ENCODE measurements at places on chromosomes 13 and 19.

DNA sequence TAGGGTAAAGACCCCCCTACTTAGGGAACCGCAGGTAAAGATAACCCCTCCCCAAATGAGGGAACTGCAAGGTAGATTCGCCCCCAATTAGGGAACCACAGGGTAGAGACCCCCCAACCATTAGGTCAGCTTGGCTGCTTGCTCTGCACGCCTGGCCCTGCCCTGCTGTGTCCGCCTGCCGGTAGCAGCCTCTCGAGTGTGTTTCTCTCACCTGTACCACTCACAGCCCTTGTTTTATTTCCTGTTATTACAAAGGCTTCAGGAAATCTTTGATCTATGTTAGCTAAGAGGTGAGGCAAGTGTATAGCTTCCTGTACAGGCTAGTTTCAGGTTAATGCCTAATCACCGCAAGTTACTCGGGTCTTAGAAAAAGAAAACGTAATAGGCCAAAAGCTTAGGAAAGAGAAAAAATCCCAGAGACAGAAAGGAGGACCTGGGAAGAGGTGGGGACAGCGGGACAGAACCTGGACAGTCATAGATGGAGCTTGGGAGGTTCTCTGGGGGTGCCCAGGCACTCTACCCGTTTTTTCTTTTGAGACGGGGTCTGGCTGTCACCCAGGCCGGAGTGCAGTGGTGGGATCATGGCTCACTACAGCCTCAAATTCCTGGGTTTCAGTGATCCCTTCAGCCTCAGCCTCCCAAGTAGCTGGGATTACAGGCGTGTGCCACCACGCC lies 23.1 kb upstream of the EIF3G start:
- no peak for DNase-seq

DNA sequence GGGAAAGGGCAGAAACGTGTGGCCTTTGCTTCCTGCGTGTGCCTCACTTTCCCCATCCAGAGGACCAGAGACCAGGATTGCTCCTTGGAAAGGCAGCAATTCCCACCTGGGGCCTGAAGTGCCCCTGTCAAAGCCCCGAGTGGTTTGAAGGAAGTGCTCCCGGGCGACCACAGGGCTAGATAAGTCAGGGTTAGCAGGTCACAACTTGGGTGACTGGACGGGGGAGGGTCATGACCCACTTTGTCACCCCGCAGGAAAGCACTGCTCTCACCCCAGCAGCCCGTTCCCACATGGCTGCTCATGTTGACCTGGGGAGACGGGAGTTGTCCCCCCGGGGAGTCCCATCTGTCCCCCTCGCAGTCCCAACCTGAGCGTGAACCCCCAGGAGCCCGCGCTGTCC lies 459 bp downstream of the PRAM1 start:
- no peak for DNase-seq

- DNase-seq, result no peak
Measured at GRCh38 chr13:20160306-20161274, at the start of gene GJA3. Gene GJA3, minus strand, starts transcription at chr13:20161052. Its CDS starts 17,764 bp downstream, at chr13:20143288.

GRCh38 chr13:110716247-110716515 lies 2.7 kb downstream of the ING1 start:
- DNase-seq, result no peak

DNA sequence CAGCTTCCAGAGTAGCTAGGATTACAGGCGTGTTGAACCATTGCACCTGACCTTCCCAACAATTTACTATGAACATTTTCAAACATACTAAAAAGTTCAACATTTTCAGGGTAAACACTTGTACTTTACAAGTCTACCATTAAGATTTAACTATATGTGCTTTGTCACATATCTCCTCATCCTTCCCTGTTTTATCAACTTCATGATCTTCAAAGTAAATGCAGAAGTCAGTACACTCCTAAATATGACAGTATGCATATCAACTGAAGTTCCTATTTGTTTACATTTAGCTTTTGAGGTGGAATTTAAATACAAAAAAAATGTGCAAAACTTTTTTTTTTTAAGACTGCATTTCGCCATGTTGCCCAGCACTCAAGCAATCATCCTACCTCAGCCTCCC lies 18.5 kb downstream of the LNX2 start:
- no peak for DNase-seq

DNA sequence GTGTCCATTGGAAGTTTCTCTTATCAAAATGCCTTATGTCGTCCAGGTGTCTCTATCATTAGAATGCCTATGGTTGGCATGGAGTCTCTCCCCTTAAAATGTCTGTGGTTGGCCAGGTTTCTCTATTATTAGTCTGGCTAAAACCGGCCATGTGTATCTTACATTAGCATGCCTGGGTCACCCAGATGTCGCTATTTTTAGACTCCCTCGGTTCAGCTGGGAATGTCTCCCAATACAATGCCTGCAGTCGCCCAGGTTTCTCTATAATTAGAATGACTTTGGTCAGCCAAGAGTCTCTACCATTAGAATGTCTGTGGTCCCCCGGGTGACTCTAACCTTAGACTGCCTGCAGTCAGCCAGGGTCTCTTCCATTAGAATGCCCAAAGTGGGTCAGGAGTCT lies 1536.1 kb downstream of the UQCRFS1 start:
- DNase-seq, result no peak

DNA sequence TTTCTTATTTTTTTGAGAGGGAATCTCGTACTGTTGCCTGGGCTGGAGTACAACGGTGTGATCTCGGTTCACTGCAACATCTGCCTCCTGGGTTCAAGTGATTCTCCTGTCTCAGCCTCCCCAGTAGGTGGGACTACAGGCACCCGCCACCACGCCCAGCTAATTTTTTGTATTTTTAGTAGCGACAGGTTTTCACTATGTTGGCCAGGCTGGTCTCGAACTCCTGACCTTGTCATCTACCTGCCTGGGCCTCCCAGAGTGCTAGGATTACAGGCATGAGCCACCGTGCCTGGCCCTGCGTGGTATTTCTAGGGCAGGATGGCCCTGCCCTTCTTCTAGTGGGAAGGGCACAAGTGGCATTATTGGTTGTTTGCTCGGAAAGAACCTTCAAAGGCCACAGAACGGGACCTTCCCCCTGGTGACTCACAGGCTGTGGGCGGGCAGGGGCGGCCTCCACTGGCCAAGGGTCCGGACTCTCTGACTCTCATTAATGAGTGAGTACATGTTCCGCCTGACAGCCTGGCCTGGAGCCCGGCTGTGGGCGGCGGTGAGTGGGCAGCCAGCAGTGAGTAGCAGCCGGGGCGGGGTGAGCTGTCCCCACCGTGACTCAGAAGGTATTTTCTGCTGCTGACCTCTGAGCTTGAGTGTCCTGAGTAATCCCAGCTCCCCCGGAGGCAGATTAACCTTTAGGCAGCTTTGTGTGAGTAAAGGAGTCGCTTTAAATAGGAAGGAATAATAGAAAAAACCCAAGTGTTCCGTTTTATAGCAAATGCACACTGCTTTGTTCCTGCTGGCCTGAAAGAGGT lies 5.1 kb downstream of the DOT1L start:
- peak; percentile 78 for DNase-seq

DNA sequence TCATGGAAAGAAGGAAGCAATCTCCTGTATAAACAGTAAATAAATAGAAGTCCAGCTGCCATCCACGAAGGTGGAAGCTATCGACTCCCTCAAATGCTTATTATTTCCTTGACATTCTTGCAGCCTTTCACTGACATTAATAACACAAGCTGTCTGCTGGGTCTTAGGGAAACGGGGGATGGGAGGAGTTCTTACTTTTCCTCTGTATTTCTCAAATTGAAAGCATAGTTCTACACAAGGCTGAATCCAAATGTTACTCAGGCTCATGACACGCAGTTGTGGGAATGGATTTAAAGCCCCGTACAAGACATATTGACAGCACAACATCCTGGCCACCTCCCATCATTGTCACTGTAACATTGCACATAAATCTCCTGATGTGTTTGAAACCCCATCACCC lies 4.0 kb downstream of the SERPINE3 start:
- DNase-seq, result no peak

DNA sequence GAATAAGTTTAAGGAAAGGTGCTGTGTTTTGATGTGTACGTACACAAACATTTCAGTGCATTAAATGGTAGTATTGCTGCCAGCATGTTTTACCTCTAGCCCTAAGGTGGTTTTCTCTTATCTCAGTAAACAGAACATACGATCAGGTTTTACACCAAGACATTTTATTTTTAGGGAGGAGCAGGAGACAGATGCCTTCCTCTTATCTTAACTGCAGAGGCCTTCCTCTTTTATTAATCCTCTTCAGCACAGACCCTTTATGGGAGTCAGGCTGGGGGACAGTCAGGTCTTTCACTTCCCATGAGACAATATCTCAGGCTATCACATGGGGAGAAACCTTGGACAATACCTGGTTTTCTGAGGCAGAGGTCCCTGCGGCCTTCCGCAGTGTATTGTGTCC lies 14.9 kb upstream of the ZNF611 start:
- no peak for DNase-seq

DNA sequence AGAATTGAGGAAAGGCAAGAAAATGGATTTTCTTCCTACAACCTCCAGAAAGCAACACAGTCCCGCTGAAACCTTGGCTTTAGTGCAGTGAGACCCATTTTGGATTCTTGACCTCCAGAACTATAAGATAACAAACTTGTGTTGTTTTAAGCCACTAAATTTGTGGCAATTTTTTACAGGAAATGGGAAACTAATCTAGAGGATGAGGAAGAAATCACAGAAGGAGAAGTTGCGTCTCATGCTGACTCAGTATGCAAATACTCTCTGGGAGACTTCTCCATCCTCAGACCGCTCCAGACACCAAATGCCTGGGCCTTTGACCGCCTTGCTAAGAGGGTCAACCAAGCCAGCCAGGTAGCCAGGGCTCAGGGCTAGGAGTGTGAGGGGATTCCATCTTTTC lies 13.1 kb upstream of the CEACAM16 start:
- no peak for DNase-seq

DNA sequence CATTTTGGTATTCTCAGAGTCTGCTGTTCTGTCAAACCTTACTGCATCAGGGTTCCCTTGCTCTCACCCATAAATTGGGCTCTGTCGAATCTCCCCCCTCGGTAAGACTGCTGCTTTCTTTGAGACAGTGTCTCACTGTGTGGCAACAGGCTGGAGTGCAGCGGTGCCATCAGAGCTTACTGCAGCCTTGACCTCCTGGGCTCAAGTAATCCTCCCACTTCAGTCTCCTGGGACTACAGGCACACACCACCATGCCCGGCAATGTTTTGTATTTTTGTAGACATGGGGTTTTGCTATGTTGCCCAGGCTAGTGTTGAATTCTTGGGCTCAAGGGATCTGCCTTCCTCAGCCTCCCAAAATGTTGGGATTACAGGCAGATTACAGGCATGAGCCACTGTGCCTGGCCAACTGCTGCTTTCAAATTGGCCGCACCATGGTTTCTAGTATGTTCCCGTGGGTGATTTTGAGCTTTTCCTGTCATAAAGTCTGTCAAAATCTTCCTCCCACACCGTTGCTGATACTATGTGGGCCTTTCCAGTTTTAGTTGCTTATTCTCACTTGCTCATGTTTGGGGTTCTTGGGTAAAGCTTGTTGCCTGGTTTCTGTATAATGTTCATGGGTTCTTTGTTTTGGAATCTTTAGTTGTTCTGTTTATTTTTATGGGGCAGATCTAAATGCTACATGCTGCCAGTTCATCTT lies 10.6 kb downstream of the RFC3 start:
- DNase-seq, result no peak

DNA sequence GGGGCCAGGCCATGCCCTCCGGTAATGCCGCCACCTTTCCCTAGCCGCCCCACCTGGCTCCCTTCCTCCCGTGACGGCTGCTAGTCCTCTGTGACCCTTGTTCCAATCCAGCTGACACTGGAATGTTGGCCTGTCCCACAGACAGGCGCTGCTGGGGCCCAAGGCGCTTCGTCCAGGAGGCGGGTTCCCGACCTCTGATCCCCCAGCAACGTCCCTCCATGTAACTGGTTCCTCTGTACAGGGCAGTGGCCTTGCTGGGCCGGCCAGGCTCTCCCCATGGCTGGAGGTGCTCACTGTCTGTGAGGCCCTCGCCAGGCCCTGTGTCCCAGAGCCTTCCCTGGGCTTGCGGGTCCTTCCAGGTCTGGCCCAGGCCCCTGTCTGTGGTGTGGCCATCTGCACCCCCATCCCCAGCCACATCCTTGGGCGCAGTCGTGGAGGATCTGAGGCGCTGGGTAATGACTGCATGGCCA lies 6.8 kb upstream of the GRIN3B start:
- DNase-seq, result no peak

DNA sequence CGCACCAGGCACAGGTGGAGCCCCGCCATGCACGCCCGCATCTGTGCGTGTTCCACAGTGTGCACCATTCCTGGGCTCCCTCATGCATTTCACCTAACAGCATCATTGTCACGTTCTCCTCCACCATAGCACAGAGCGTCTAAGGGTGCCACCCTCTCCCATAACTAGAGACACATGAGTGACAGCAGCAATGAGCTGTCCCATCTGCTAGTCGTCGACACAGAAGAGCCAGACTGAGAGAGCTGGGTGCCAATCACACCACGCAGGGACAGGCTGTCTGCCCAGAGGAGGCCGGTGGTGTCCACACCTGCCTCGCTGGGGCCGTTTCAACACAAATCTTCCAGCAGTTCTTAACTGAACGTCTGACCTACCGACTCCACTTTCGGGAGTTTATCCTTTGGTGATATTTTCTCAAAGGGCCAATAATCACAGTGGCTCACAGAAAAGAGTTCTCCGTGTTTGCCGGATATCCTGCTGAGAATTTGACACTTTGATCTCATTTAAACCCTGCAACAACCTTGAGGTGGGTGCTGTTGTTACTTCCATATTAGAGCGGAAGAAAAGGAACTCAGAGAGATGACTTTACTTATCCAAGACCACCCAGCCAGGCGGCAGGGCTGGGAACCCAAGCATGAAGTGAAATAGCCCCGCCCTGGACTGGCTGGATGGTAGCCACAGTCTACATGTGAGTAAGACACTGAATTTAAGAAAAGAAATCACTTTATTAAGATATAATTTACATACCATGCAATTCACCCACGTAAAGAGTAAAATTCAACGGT lies 16.2 kb downstream of the CLEC11A start:
- DNase-seq, result no peak

DNA sequence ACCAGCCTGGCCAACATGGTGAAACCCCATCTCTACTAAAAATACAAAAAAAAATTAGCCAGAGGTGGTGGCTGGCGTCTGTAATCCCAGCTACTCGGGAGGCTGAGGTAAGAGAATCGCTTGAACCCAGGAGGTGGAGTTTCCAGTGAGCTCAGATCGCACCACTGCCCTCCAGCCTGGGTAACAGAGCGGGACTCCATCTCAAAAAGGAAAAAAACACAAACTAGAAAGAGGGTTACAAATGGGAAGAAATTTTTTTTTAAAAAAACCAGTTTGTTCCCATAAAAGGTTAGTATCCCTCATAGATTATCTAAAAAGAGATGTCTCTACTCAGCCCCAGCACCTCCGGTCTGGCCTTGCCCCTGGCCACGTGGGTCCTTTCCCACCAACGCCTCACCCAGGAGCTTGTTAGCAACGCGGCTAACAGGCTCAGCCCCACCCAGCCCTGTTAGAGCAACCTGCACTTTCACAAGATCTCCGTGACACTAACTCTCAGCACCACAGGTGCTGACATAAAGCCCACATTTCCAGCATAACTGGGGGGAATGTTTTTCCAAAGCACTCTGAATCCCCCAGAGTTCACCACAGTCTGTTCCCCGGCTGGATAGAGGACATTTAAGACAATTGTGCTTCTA lies 4.3 kb downstream of the DMKN start:
- no peak for DNase-seq

All from AG04449 (cell line).